ENCODE measurements at places on chromosomes 4 and X. TPM values are rescaled to one million over a fixed set of nuclear protein-coding genes. Genes with fewer than 3 reads are reported as not detected.

DNA sequence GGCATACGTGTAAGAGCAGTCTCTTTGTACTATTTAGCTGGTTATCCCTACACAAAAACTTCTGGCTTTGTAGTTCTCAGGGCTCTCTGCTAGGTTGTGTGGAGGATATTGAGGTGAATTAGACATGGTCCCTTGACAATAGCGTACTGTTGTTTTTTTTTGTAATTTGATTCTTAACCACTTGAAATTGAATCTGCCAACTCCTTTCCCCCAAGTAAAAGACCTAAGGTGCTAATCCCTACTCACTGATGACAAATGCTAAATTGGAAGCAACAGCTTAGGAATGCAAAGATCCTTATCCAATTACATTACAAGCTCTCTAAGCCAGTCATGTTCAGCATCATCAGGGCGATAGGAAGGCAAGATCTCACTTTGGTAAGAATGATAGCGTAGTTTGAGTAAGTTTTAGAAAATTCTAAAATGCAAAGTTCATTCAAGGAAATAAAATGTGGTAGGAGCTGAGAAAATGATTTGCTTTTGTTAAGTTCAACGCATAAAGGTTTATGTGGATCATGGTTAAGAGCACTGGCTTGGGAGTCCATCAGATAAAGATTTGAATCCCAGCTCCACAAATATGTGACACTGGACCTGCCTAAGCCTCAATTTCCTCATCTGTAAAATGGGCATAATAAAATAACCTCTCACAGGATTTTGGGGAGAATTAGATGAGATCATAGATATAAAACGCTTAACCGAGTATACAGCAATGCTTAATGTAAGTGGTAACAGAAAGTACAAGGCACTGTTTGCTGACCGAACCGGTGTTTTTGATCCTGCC is 39.3 kb downstream of the DOCK11 start:
- DNase-seq = no peak

DNA sequence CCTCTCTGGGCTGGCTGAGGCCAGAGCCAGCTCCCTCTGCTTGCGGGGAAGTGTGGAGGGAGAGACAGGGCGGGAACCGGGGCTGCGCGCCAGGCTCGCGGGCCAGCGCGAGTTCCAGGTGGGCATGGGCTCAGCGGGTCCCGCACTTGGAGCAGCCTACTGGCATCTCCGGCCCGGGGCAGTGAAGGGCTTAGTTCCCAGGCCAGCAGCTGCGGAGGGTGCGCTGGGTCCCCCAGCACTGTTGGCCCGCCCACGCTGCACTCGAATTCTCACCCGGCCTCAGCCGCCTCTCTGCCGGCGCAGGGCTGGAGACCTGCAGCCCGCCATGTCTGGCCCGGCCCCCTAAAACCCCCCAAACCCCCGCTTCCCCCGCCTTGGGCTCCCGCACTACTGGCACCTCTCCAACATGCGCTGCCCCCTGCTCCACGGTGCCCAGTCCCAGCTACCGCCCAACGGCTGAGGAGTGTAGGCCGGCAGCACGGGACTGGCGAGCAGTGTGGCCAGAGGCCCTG is 33.8 kb upstream of the FAT4 start:
- no peak for DNase-seq

GRCh38 chr4:147863111-147863747 is 131.3 kb downstream of the ARHGAP10 start:
- DNase-seq = no peak

DNA sequence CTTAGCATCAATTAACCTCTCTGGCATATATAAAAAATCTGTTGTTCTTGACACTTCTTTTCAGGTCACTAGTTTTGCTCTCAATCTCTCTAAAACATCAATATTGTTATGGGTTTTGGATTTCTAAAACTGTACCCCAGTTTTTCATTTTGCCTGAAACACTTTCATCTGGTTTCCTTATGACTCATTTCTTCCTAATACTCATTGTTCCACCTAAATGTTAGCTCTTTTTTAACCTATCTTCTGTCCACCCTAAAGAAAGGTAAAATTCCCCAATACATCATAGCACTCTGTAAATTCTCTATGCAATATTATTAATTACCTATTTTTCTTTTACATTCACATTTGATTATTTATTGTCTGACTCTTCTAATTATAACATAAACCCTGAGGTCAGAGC is 575.5 kb upstream of the NDST4 start:
- DNase-seq = no peak

DNA sequence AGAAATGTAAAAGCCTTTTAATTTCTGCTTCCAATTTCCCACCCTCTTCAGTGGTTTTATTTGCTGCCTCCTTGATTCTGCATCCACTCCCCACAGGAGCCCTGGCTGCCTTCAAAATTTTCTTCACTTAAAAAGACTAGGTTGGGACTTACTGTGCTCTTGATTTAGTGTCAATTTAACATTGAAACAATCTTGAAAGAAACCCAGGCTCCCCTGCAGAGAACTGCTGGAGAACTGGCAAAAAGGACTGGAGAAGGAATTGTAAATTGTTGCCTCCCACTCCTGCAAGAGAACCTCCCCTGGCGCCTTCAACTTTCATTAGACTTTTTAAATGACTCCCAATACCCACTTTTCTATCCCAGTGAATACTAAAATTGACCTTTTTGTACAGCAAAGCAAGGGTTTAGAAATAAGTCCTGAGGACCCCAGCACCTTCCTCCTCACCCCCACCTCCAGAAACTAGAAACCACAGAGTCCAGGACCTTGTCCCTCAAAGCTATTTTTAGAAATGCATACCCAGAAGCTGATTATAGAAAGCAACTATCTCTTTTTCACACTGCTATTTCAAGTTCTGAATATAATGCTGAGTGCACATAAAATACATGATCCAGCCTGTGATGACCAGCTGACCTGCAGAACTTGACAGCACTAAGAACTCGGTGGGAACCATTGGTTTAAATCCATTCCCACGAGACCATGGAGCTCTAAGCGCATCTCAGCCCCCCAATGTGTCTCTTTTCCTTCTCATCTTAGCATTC is 155.5 kb downstream of the INPP4B start:
- DNase-seq = no peak

Gene XAGE2
- polyA plus RNA-seq = 0.12 TPM

Gene HPSE
- polyA plus RNA-seq = 2.3 TPM

Measured in large intestine (tissue), 12 donors.